ENCODE measurements at places on chromosomes 7 and 10.

- no peak for DNase-seq
Observed at GRCh38 chr10:86061278-86062197, 305.1 kb downstream of the GRID1 start.

- no peak for DNase-seq
Observed at GRCh38 chr7:78323118-78323517, 524.5 kb downstream of the PHTF2 start.

DNA sequence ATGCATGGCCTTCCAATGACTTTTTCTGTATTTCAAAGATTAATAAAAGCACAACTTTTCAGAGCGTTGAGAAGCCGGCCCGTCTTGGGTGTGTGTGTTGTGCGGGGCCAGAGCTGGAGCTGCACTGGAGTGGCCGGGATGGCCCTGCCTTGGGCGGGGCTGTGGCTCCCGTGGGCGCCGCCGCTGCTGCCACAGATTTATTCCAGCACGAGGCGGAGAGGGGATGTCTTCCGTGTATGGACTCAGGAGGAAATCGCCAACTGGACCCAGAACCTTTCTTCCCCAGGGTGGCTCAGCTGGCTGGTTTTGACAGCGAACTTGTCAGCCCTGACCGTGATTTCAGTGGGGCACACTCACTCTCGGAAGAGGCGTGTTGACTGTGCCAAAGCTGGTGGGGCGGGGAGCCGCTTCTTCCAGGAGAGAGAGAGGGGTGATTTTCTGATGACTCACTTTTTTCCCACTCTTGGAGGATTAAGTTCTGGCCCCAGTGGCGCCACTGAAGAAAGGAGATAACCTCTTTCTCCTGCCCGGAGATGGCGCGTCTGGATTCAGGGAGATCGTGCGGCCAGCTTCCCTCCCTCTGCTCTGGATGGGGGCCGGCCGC lies 72.4 kb downstream of the DNAJB6 start:
- no peak for DNase-seq

- DNase-seq: no peak
Observed at GRCh38 chr10:91593834-91594233, 39.0 kb downstream of the PPP1R3C start.

DNA sequence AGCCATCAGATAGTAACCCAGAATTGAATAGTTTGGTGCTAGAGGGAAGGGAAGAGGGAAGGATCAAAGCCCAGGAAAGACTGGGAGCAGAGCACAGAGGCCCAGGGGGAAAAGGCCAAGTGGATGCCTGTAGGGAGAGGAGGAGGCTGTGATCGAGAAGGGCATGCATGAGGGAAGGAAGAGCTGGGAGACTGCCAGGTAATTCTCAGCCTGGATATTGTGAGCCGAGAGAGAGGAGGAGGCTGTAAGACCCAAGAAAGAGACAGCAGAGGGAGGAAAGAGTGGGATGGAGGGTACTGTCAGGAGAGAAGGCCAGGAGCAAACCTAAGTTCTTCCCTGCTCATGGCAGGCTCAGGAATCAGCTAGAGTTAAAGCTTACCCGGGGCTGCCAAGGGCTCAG lies 178.2 kb downstream of the CCDC3 start:
- DNase-seq: no peak

DNA sequence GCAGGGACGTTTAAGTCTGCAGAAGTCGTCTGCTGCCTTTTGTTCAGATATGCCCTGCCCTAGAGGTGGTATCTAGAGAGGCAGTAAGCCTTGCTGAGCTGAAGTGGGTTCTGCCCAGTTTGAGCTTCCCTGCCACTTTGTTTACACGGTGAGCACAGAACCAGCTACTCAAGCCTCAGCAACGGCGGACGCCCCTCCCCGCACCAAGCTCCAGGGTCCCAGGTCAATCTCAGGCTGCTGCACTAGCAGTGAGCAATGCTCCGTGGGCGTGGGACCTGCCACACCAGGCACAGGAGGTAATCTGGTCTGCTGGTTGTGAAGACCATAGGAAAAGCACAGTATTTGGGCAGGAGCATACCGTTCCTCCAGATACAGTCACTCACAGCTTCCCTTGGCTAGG lies 148.1 kb upstream of the LAMB4 start:
- no peak for DNase-seq

- no peak for DNase-seq
Observed at GRCh38 chr7:68421712-68422111, 1176.6 kb upstream of the AUTS2 start.

GRCh38 chr7:2931034-2931415 lies 86.9 kb upstream of the GNA12 start:
- no peak for DNase-seq

DNA sequence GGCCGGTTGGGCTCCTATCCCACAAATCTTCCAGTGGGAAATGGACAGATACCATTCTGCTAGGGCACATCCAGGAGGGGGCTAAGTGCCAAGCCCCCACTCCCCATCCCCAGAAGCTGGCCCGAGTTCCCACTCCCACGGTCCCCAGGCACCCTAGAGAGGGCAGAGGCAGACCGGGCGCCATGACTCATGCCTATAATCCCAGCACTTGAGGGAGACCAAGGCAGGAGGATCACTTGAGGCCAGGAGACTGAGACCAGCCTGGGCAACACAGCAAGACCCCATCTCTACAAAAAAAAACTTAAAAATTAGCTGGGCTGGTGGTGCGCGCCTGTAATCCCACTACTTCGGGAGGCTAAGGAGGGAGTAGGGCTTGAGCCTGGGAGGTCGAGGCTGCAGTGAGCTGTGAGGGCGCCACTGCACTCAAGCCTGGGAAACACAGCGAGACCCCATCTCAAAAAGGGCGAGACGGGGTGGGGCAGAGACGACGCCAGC lies 870 bp downstream of the GNA12 start:
- DNase-seq: no peak

- DNase-seq: peak; percentile 54
Observed at GRCh38 chr7:130831817-130832481, 97.9 kb upstream of the KLF14 start.

- DNase-seq: no peak
Observed at GRCh38 chr10:13352519-13352918, 4.4 kb upstream of the SEPHS1 start.

- DNase-seq: no peak
Observed at GRCh38 chr10:50416881-50417280, 165.6 kb upstream of the ASAH2 start.

DNA sequence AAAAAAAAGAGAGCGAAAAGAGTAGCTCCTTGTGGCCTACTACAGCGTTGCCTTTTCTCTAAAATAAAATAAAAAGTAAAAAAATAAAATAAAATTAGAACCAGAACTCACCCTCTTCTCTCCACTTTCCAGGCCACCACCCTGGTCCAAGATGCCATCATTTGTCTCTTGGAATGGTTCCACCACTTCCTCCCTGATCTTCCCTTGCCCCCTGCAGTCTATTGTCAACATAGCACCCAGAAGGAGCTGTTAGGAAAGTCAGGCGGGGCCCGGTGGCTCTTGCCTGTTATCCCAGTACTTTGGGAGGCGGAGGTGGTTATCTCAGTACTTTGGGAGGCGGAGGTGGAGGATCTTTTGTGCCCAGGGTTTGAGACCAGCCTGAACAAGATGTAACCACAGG lies 7.6 kb upstream of the GRID2IP start:
- peak; percentile 71 for DNase-seq

DNA sequence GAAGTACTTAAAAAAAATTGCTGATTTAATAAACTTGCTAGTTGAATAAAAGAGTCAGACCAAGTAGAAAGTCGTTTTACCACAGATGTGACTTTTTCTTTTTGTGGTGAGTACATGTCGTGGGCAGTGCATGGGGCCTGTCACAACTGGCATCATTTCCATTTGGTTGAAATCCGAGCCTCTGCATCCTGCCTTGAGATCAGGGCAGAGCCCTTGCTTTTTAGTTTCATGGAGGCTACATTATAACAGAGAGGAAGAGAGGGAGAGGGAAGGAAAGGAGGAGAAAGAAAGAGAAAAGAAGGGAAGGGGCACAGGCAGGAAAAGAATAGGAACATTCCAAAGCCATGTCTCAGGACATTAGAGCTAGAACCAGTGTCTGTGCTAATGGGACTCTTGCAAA lies 20.4 kb upstream of the INSYN2A start:
- no peak for DNase-seq

- DNase-seq: no peak
Observed at GRCh38 chr7:672891-673290, 53.6 kb upstream of the DNAAF5 start.

DNA sequence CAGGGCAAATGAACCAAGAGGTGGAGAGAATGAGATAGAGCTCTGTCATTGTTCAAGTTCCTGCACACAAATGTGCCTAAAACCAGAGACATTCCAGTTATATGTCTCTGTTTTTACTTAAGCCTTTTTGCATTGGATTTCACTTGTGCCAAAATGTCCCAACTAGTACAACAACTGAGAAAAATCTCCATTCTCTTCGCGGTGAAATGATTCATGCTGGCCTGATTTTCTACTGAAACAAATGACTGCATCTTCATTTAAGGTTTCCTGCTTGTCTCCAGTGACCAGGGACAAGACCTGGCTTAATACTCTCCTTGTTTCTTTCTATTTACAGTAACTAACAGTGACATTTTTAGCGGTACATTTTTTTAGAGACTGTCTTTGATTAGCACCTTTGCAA lies 714.9 kb downstream of the KCNMA1 start:
- no peak for DNase-seq

DNA sequence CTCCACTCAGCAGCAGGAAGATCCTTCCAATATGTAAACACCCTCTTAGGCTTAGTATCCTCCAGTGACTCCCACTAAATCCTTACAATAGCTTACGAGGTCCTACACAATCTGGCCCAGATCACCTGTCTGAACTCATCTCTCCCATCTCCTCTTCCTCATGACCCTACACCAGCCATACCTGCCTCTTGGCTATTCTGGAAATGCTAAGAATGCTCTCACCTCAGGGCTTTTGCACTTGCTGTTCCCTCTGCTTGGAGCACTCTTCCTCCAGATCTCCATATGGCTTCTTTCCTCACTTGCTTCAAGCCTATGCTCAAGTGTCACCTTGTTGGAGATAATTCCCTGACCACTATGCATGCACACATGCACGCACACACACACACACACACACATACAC lies 50.8 kb upstream of the FRMD4A start:
- DNase-seq: no peak

DNA sequence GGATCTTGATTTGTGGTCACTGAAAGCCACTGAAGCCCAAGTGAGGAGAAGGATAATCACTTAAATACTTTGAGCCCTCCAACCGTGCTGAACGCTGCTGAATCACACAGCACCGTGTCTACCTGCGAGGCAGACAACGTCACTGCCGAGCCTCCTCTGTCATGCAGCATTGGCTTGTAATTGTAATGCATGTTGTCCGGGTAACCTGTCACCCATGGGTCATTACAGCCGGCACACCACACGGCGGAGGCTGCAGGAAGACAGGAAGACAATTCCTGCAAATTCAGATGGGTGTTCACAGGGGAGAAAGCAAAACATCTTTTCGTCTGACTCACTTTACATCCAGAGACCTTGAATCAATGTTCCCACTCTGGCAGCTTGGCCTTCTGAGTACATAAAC lies 546.1 kb upstream of the FOXK1 start:
- no peak for DNase-seq

DNA sequence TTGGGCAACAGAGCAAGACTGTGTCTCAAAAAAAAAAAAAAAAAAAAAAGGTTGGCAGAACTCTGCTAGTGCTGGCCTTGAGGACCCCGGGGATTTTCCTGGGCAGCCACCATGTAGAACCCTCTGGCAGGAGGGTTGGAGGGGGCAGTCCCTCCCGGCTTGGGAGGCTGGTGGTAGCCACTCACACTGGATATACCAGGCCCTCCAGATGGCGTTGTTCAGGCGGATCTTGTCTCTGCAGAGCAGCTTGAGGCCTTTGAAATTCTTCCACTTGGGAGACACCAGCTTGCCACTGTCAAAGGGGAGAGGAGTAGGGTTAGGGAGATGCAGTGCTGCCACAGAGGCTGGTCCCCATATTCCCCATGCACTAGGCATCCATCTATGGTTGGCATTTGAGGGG lies 8.4 kb downstream of the MLXIPL start:
- no peak for DNase-seq

GRCh38 chr10:60230892-60231291 lies 158.8 kb downstream of the ANK3 start:
- DNase-seq: no peak

- peak; percentile 78 for DNase-seq
Observed at GRCh38 chr7:128937647-128938543, at the start of gene IRF5. IRF5 (plus strand) TSS chr7:128937927; CDS start chr7:128942082, 4,155 bp downstream.

GRCh38 chr7:12518920-12519681 lies 51.4 kb upstream of the SCIN start:
- DNase-seq: peak; percentile 19

DNA sequence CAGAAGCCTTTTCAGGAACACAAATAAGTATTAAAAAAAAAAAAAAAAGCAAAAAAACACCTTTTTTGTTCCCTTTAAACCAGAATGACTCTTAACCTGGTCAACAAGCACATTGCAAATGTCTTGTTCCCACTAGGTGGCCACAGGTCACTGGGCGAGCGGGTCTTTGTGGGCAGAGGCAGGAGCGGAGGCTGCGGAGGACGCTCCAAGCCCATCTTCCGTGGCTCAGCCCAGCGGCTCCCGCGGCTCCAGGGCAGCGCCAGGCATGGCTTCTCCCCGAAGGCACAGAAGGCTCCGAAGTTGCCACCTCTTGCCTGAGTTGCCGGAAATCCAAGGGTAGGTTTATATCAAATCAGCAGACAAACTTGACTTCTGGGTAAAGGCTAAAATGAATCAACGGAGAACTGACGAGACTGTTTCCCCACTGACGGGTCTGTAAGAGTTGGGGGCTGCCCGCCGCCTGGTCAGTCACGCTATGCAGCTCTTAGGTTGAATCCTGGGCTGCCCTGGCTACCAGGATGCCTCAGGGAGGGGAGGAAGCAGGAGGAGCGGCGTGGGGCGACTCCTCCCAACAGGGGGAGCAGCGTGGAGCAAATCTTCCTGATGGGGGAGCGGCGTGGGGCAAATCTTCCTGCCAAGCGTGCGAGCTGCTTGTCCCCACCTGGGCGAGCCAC lies 144.5 kb downstream of the PTPRN2 start:
- DNase-seq: no peak

DNA sequence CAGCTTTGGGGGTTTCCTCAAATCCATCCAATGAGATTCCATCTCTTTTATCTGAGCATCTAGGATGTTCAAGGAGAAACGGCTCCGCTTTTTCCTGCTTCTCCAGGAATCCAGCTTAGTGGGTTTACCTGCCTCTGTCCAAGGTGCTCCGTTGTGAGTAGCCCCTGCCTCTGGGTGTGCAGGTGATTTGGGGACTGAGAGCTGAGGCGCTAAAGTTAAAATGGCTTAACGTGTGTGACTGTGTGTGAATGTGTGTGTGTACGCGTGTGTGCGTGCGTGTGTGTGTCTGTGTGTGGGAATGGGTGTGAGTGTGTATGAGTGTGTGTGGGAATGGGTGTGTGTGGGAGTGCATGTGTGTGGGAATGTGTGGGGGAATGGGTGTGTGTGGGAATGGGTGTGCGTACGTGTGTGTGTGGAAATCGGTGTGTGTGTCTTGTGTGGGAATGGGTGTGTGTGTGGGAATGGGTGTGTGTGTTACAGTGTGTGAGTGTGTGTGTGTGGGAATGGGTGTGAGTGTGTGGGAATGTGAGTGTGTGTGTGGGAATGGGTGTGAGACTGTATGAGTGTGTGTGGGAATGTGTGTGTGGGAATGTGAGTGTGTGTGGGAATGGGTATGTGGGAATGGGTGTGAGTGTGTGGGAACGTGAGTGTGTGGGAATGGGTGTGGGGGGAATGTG lies 90.2 kb upstream of the INSIG1 start:
- DNase-seq: no peak
